ENCODE measurements at places on chromosomes 11 and 22.

GRCh38 chr11:125690006-125690405, 9.4 kb upstream of the ACRV1 start:
- DNase-seq, result no peak

DNA sequence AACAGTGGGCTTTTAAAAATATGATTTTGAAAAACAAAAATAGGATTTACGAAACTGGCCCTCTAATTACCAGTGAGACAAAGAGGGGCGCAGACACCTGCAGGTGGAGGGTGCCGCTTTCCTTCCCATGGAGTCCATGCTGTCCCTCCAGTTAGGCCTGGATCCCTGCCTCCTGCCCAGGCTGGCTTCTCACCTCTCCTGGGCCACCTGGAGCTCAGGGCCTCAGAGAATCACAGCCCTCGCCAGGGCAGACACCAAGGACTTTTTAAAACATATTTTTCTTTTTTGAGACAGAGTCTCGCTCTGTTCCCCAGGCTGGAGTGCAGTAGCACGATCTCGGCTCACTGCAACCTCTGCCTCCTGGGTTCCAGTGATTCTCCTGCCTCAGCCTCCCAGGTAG, 1437.2 kb downstream of the TBC1D22A start:
- DNase-seq, result no peak

DNA sequence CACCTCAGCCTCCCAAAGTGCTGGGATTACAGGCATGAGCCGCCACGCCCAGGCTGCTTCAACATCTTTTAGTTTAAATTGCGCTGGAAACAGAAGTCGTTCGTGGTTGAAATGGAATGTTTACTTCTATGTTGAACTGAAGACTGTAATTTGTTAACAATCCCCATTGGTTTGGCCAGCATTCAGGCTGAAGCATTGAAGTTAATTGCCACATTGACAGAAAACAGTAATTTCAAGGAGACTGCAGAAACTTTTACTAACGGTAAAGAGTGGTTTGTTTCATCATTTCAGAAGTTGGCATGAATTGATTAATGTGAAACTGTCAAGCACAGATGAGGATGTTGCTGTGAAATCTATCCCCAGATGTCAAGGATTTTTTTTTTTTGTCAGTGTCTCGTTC, 14.2 kb downstream of the AP5B1 start:
- DNase-seq, result no peak

GRCh38 chr11:66015454-66015881, 3.7 kb downstream of the CST6 start:
- DNase-seq, result no peak

GRCh38 chr11:8015753-8016239, 28.7 kb downstream of the EIF3F start:
- no peak for DNase-seq

GRCh38 chr11:76798202-76798581, 15.0 kb downstream of the TSKU start:
- no peak for DNase-seq

GRCh38 chr11:118528511-118528910, 1.2 kb downstream of the TTC36 start:
- no peak for DNase-seq

DNA sequence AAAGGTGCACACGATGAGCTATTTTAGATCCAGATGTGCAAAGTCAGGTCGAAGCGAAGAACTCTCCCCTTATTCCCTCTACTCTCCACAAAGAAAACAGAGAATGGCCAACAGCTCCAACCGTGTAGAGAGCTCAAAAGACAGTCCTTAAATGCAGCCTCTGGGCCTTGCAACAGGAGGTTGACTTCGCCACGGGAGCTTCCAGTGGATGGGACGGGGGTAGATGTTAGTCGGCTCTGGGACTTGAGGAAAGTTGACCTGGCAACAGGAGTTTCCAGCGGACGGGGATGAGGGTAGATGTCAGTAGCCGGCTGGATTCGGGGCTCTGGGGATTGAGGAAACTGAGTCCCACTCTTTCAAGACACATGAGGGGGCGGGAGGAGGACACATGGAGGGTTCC, 450.4 kb downstream of the BRD1 start:
- DNase-seq, result no peak

DNA sequence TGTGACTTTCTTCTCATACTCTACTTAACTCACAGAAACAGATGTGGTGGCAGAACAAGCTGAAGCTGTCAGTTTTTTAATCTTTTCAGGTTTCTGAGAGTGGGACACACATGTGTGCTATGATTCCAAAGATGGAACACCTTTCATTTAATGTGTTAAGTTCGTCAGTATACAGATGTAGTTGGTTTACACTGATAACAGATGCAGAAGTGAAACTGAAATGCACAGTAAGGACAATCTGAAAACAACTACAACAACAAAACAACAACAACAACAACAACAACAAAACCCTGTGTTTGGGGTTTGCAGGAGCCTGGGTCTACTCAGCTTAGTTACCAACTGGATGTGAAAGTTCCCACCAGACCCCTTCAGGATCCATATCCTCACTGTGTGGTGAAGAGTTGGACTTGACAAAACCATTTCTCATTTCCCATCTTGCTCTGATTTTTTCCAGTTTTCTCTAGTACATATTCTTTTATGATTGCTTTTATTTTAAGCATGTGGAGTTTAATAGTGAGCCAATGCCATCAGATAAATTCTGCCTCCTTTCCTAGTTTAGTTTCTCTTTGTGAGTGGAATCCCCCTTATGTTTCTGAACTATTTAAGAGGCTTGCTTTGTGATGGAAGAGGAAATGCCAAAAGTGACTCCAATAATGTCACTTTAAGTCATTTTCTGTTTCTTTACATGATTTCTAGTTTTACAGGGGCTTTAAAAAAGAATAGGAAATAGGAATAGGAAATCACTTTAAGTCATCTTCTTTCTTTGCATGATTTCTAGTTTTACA, 47.8 kb downstream of the ARHGAP42 start:
- DNase-seq, result no peak

GRCh38 chr11:120747850-120748814, 236.6 kb downstream of the GRIK4 start:
- DNase-seq, result no peak

- no peak for DNase-seq
Observed at GRCh38 chr11:67213178-67213621, 53.1 kb upstream of the GRK2 start.

DNA sequence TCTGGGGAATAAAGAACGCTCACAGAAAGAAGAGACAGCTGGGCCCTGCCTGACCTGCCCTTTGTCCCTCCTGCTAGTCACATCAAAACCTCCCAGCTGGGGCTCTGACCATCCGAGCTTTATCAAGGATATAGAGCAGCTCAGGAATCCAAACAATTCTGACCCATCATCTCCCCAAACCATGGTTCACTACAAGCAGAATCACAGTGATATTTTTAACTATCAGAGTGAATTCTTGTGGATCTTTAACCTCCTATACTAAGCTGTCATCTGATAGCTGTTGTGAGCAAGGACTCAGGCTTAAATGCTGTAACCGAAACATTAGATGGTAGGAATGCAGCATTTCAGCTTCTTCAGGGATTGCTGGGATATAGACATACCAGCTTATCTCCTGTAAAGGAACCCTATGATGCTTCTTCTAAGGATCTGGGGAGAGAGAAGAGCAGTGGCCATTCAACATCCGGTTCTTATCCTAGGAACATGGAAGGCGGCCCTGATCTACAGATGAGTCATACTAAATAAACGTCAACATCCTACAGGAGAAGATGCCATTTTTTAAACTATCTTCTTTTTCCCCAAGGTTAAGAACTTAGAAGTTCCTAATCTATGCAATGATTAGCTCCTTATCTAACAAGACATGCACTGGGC, 84.7 kb upstream of the AKIP1 start:
- no peak for DNase-seq

- DNase-seq, result no peak
Observed at GRCh38 chr11:6682591-6682935, 577 bp downstream of the MRPL17 start.

- DNase-seq, result no peak
Observed at GRCh38 chr22:33853200-33854097, 66.8 kb downstream of the LARGE1 start.

DNA sequence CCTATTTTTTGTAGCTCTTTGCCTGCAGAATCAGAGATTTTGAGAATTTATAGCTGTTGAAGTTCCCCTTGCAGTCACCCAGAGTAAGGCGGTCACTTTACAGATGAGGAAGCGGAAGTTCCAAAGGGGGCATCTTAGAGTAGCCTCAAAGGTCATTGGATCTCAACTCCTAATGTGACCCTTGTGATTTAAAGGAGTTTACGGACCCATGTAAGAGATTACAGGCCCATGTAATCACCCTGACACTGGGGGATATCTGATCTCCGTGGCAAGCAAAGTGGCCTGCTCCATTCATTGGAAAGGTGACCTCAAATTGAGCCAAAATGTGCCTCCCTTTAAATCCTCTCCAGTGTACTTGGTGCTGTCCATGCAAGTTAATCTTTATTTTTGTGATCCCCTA, 15.7 kb downstream of the P2RX3 start:
- DNase-seq, result no peak

DNA sequence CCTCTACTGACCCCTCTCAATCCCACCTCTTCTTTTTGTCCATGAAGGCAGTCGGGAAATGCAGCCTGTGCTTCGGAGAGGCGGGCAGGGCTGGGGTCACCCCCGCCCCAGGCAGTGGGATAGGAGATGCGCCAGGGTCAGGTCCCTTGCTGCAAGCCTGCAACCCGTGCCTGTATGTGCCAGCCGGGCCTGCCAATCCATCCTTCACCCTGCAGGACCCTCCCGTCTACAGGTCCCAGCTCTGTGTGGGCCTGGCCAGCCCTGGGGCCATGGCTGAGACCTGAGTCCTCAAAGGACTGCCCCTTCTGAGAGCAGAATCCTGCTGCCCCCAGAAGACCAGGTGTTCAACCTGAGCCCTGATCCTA, 10.9 kb downstream of the ASCL2 start:
- no peak for DNase-seq

GRCh38 chr11:123298488-123299447, 103.7 kb upstream of the CLMP start:
- DNase-seq, result no peak

DNA sequence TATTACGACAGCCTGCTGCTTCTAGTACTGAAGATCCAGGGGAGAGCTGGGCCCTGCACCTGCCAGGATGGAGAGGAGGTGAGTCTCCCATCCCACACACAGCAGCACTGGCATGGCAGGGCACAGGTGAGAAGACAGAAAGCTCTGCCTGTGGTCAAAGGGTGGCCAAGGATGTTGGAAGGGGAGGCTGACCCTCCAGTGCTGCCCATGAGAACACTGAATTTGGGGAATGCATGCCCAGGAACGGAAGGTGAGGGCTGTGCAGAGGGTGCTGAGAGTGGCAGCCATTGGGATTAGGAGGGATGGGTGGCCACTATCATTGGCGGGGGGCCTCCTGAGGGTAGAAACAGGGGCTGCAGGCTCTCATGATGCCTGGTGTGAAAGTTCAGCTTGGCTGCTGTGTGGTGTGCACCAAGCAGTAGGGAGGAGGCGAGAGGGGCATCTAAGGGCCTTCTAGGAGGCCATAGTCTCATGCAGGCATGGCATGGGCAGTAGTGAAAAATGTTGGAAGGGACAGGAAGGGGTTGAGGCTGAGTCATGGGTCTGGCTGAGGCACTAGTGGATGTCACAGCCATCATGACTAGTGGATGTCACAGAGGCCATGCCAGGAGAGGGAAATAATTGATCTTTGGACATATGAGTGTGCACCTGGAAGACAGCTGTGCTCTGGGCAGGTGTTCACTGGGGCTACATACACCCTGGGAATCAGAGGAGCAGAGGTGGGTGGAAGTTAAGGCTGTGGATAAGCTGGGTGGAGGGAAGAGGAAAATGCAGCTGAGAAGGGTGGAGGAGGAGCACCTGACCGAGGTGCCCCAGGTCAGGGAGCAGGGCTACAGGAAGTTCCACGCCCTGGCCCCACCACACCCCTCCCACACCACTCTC, 2.5 kb upstream of the LRRC74B start:
- DNase-seq, result no peak

DNA sequence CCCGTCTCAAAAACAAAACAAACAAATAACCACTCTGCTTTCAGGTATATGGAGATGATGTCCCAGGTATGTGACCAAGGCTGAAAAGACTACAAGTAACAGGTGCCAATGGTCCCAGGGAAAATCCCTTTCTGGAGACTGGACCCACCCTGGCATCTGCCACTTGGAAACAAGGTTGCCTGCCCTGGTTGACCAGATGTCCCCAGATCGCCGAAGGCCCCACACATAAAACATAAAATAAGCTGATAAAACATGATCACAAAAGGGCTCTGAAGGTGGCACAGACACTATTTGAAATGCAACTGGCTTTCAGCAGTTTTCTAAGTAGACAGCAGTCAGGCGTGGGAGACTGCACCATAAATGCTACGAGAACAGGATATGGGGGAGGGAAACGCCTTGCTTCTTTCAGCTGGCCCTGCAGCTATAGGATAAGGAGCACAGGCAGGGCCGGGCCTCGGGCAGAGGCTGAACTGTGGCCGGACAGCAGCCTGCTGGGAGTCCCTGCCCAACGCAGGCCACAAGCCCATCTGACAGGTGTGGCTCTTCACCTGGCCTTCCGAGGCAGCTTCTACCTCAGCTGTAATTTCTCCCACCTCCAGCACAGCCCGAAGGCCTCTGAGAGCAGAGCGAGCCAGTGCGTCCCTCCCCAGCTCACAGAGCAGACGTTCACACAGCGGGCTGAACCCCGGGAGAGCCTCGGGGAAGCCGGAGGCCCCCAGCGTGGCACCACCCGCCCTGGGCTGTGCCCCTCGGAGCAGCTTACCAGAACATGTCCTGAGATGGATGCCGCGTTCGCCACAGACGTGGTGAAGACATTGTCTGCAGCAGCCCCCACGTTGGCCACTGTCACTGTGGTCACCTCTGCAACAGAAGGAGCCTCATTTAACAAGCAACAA, 4.0 kb downstream of the DEAF1 start:
- peak; percentile 62 for DNase-seq

DNA sequence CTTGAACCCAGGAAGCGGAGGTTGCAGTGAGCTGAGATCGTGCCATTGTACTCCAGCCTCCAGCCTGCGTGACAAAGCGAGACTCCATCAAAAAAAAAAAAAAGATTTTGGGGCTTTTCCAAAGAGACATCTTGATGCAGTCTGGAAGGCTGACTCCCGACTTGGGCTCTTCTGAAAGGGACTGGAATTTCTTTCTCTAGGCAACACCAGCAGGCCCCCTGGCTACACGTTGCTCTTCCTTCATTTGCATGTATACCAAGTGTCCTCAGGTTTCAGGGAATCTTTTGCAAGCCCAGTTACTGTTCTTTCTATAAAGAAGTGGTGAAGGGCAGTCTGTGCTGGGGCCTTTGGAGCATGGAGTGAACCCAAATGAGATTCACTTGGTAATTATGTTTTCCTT, 211.0 kb downstream of the GRIK4 start:
- no peak for DNase-seq

DNA sequence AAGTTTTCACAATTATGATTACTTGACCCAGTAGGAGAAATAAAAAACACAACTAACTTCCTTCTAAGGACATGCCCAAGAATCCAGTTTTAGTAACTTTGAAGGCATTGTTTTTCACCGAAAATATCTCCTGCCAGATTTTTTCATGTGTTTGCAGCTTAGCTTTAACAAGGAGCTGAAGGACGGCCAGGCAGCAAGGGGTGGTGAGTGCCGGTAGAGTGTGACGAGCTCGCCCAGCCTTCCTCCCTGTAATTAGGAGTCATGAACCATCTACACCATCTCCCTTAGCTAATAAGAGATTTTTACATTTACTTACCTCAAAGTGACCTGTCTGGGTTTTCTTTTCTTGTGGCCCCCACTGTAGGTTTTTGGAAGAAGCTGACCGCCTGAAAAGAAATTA, 72.0 kb downstream of the BMAL1 start:
- no peak for DNase-seq
